ENCODE measurements at places on chromosomes 11 and 22.

GRCh38 chr22:49589301-49589700 lies 238.4 kb downstream of the BRD1 start:
- no peak for DNase-seq

- no peak for DNase-seq
Measured at GRCh38 chr11:125369808-125370207, 126.3 kb downstream of the FEZ1 start.

DNA sequence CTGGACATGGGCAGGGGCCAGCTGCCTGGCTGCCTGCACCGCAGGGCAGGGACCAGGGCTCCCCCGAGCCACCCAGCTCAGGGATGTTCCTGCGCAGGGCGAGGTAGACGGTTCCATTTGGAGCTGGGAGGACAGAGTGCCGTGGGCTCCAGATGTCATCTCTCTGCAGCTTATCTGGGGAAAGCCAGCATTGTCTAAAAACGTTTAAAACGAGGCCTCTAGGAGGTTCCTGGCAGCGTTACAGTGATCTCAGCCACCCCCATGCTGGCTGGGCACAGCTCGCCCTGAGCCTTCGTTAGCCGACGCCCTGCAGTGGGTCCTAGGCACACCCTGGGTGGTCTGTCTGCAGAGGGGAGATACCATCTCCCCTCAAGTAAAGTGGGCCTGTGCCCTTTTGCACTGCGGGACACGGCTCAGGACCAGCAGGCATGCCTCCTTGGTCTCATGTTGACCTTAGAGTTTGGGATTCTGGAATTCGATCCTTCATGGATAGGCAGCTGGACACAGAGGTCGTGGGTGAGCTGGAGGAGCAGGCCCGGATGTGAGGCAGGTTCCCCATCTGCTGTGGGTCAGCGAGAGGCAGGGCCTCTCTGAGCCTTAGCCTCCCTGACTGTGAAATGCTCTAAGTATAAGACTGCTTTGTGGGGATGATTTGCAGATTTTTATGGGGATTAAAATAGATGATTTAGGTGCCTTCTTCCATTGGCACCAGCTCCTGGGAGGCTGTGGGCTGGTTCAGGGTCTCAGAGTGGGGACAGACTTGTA lies 14.1 kb downstream of the SYNGR1 start:
- DNase-seq, result no peak

- no peak for DNase-seq
Measured at GRCh38 chr11:30326114-30326778, 3.3 kb downstream of the ARL14EP start.

GRCh38 chr11:68750195-68751003 lies 921 bp downstream of the TESMIN start:
- DNase-seq, result no peak

GRCh38 chr11:33191467-33191866 lies 30.2 kb upstream of the CSTF3 start:
- no peak for DNase-seq

GRCh38 chr11:106420048-106420665 lies 342.7 kb downstream of the AASDHPPT start:
- no peak for DNase-seq

GRCh38 chr11:33388793-33389525 lies 131.8 kb downstream of the HIPK3 start:
- DNase-seq, result no peak

DNA sequence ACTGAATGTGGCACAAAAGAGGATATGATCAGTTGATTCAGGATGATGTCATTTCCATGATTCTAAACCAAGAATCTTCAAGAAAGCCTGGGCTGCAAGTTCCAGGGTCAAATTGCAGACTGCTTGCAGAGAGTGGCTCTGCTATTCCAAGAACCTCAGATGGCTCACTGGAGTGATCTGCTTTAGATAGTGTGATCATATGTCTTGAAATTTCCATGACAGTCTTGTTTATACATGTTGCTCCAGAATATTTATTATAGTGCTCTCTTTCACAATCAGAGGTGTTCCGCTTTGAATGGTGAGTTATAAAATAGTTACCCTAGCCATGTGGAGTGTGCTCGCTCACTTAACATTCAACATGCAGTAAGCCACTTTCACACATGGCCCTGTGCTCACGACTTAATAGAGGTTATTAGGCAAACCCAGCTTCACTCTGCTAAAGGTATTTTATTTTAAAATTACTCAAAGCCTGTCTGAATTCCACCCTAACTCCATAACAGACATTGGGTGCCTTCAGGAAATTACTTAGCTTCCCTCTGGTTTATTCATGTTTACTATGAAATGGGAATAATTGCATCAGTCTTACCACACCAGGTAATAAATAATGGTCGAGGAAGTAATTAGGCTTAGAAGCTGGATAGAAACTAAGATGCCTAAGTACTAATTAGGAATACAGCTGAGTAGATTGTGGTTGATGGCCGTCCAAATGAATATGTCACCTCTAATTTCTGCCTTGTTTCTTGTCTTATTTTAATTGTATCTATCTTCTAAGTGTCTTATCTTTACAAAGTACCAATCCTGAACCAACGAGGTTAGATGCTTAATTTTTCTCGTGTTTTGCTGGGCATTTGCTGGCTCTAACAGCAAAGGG lies 187.9 kb downstream of the ETS1 start:
- peak; percentile 8 for DNase-seq

- DNase-seq, result no peak
Measured at GRCh38 chr11:76857781-76858410, 2.8 kb upstream of the ACER3 start.

DNA sequence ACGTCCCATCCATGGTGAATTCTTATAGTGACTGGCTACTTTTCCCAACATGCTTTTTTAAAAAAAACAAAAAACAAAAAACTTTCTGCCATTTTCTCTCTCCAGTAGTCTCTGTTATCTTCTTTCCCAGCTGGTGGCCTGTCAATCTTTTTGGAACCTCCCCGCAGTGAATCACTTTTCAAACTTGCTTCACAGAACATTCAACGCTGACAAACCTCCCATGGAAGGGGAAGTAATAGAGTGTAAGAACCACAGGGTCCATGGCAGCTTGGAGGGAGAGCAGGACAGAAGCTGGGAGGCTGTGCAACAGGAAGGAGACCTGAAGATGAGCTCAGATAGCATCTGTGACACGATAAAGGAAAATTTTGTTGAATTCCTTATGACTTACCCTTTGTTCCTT lies 9.8 kb upstream of the CECR2 start:
- DNase-seq, result no peak

GRCh38 chr11:113324250-113324649 lies 9.9 kb downstream of the TTC12 start:
- DNase-seq, result no peak
